PC-3 (cell line): ENCODE measurements at places on chromosomes 4 and X. TPM values are rescaled to one million over a fixed set of nuclear protein-coding genes. Genes with fewer than 3 reads are reported as not detected.

GRCh38 chr4:177271091-177271490 is 38.6 kb upstream of the NEIL3 start:
- no peak for DNase-seq

DNA sequence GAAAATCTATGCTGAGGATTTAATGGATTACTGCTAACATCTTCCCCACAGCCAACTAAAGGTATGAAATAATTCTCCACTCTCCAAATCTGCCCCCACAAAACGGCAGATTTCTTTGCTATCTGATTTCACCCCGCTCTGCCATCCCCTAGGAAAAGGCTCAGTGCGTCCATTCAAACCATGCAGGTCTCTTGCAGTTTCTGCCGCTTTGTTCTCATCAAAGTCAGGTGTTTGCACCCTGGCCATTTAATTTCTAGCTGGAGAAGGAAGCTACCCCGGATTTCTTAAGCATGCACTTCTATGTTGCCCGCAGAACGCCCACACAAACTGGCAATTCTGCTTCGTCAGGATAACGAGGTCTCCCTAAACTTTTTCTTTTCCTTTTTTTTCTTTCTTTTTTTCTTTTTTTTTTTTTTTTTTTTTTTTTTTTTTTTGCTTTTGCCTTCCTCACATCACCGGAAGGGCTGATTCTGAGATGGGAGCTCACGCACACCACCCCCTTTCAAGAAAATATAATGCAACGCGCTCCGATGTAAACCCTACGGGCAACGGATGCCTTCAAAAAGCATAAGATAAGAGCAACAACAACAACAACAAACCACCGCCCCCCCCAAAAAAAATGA is 3.3 kb downstream of the NLGN4X start:
- no peak for DNase-seq

- DNase-seq: no peak
These were observed 68.8 kb downstream of the STK32B start for GRCh38 chr4:5120067-5120466.

DNA sequence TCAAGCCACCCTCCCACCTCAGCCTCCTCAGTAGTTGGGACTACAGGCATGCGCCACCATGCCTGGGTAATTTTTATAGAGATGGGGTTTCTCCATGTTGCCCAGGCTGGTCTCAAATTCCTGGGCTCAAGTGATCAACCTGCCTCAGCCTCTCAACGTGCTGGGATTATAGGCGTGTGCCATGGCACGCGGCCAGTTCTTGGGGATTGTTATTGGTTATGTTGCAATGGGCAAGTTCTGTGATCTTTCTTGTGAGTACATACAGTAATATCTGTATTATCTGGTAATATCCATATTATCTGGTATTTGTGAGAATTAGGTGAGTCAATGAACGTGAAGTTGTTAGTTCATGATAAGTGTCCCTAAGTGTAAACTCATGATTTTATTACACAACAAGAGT is 90.3 kb upstream of the TBL1X start:
- DNase-seq: peak; percentile 40

DNA sequence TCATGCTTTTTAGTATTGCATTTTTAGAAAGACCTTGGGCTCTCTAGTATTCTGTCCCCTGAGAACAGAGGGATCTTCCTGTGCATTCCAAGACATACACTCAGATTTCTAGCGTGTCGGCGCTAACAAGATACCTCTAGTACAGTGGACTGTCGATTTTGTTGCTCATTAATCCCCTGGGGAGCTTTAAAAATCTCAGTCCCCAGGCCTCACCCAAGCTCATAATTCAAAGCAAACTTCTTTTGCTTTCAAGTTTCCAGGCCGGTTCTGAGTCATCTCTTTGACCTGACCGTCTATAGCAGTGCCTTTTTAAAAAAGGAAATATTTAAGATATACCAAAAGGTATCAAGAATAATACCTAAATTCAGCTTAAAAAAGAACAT is 137.0 kb downstream of the AMMECR1 start:
- peak; percentile 65 for DNase-seq

- no peak for DNase-seq
These were observed 40.1 kb downstream of the NOP14 start for GRCh38 chr4:2923141-2923551.

DNA sequence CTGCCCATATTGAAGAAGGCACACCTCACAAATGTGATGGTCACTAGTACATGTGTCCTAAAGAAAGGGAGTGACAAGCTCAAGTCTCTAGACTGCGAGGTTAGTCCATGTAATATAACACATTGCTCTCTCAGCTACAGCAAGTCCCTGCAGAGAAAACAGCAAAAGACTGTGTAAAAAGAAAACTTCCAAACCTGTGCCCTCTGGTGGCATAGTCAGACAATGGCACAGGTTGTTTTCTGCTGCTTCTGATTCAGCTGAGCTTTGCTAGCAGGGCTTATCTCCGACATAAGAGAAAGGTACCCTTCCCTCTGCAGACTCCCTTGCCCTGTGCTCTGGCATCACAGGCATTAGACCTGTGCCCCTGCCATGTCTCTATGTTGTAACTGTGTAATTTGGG is 1.4 kb upstream of the SERPINA7 start:
- peak; percentile 55 for DNase-seq

- no peak for DNase-seq
These were observed 12.0 kb downstream of the AREG start for GRCh38 chr4:74456849-74457395.

DNA sequence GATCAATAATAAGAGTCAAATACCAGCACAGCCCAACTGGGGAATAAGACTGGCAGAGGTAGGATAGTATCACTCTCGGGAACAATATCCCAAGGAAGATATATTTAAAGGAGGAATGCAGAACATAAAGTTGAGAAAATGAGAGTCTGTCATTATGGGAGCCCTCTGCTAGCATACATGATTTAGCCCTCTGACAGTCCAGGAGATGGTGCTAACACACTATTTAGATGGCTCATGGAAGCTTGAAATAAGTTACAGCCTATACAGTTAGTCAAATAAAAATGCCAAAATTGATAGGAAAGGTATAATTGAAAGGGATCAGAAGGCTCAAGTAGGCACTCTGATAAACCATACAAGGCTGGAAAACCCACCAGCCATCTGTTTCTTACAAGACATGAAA is 201.0 kb upstream of the NEIL3 start:
- peak; percentile 17 for DNase-seq

GRCh38 chr4:57158762-57159161 is 48.6 kb upstream of the IGFBP7 start:
- DNase-seq: no peak

DNA sequence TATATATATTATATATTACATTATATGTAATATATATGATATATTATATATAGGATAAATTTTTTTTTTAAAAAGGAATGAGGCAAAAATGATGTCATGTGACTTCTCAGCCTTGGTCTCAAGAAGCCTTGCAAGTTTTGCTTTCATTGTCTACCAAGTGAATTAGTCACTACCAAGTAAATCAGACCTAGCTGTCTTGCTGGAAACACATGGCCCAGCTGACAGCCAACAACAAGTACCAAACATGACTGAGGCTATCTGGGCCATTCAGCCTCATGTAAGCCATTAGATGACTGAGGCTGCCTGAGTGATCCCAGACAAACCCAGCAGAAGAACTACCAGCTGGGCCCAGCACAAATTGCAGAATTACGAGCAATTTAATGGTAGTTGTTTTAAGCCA is 44.9 kb downstream of the HAND2 start:
- no peak for DNase-seq

DNA sequence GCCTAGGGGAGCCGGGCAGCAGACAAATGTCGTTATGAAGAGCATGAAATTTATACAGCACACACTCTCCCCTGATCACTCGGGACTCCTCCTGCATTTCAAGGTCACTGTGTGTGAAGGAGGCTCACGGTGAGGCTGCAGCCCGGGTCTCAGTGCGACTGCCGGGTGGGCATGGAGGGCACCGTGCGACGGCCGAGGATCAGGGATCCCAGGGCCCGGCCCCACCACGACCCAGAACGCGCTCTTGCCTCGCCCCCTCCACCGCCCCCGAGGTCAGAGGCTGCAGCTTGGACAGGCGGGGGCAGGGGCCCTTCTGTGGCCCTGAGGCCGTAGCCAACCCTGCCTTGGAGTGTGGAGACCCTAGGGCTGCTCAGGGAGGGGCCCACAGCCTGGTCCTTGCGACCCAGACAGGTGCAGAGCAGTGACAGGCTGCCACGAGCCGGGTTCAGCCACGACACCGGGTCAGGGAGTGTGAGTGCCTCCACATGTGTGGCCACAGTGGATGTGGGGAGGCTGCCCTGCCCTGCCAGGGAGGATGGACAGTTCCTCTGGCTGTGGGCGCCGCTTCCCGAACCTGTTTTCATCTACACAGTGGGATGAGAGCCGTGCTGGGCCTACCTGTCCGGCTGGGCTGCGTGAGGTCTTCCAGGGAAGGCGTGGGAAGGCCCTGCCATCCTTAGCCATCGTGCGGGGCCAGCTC is 89.3 kb upstream of the NKX1-1 start:
- no peak for DNase-seq

The XK gene
- total RNA-seq: 7.7 and 8.0 TPM in 2 replicates

The RBM3 gene
- total RNA-seq: 375 and 389 TPM in 2 replicates

The LRAT gene
- 0.55 and 0.92 TPM in 2 replicates for total RNA-seq
